ENCODE measurements at places on chromosomes 5 and 9.

DNA sequence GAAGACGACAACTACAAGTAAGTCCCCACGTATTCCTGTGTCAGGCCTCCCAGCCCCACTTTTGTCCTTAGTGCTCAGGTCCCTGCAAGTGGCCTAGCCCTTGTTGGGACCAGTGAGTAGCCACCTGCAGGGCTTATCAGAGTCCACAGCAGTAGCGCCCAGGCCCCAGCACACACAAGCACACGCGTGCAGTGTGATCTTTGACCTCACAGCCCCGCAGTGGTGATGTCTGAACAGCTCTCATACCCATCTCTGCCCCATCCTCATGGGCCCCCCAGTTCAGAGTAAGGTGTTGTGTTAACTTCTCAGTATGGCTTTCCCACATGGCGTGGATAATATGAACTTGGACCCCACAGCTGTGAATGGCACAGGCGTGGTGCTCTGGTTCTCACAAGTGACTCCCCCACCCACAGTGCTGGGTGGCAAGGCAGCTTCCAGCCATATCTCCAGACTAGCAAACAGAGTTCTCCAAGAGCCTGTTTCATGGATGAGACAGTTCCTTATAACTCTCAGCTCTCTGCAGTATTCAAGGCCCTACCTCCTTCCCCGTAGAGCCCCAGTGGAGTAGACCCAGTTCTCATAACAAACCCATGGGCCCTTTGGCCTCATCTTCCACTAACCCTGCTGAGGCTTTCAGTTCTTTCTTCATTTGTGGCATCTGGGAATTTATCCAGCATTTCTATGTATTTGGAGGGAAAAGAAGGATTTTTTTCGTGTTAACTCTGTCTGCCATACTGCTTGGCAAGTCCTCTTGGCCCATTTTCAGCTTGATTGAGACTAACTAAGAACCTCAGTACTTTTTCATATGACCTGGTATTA, 46.5 kb upstream of the ANGPTL2 start:
- DNase-seq: no peak

GRCh38 chr5:96885518-96886338, 9.4 kb downstream of the ERAP2 start:
- no peak for DNase-seq

DNA sequence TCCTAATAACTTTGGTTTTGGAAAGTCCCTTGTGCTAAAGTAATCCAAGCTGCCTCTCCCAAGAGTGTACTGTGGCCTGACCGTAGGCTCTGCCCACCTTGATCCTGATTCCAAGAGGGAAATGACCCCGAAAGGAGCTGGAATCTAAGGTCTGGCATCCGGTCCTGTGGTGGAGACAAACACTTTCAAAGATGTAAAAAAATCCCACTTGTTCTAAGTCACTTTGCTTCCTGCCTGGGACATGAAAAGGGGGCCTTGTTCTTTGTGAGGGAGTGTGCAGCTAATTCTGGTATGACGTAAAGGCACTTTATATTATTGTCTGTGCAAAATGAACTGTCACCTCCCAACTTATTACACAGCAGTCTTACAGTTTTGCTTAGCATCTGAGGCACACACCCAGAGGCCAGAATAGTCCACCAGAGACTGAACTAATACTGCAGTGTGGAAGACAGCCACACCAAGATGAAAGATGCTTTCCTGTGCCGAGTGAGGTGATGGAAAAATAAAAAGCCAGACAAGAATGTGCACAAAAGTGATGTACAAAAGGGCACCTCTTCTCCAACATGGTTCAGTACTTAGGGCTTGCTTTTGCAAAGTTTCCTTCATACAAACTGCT, 128.7 kb downstream of the SLC12A2 start:
- no peak for DNase-seq

DNA sequence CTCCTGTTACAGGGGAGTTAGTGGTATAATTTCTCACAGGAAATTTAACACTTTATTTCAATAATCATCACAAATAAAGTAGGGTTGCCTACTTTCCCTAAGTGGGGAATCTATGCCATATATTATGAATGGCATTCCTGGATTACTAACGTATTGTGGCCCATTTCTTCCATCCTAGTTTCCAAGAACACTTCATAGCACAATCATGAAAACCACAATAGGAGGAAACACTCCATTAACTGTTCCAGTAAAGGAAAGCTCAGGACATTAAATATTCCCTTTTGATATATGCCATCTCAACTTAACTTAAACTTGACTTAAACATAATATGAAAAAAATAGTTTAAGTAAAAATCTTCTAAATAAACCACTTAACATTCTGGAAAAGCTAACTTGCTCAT, 2.1 kb downstream of the CPLANE1 start:
- DNase-seq: peak; percentile 6

DNA sequence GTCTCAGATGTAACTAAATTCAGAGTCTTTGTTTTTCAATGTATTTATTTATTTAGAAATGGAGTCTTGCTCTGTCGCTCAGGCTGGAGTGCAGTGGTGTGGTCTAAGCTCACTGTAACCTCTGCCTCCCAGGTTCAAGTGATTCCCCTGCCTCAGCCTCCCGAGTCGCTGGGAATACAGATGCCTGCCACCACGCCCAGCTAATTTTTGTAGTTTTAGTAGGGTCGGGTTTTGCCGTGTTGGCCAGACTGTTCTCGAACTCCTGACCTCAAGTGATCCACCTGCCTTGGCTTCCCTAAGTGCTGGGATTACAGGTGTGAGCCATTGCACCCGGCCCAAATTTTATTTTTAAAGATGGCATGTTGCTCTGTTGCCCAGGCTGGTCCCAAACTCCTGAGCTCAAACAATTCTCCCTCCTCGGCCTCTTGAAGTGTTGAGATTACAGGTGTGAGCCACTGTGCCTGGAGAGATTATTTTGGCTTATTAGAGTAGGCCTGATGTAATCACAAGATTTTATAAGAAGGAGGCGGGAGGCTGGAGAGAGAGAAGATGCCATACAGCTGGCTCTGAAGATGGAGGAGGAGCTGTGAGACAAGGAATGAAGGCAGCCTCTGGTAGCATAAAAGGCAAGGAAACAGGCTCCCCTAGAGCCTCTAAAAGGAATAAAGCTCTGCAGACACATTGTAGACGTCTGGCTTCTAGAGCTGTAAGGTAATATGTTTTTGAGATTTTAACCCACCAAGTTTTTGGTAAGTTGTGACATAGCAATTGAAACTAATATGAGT, 12.9 kb upstream of the KLF9 start:
- peak; percentile 76 for DNase-seq

- peak; percentile 77 for DNase-seq
Observed at GRCh38 chr5:132947671-132948070, 15.8 kb downstream of the AFF4 start.

- peak; percentile 73 for DNase-seq
Observed at GRCh38 chr5:132961887-132962286, 1.5 kb downstream of the AFF4 start.

DNA sequence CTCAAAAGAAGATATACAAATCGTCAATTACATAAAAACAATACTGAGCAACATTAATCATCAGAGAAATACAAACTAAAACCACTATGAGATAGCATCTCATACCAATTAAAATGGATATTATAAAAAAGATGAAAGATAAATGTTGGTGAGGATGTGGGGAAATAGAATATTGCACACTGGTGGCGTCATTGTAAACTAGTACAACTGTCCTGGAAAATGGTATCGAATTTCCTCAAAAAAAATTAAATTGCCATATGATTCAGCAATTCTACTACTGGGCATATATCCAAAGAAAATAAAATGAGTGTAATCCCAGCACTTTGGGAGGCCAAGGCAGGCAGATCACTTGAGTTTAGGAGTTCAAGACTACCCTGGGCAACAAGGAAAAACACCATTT, 326.0 kb upstream of the FTMT start:
- no peak for DNase-seq

- peak; percentile 94 for DNase-seq
Observed at GRCh38 chr9:5879419-5880181, 11.1 kb upstream of the MLANA start.

- DNase-seq: peak; percentile 47
Observed at GRCh38 chr9:81833563-81834345, 94.5 kb upstream of the SPATA31D4 start.

GRCh38 chr5:157820593-157821252, 38.2 kb downstream of the CLINT1 start:
- peak; percentile 43 for DNase-seq

All from EH (cell line).